ENCODE measurements at places on chromosomes 2 and 18.

GRCh38 chr2:165016772-165017411, 61.6 kb upstream of the SLC38A11 start:
- no peak for DNase-seq

- DNase-seq: no peak
These were observed 933.6 kb upstream of the SLC39A10 start for GRCh38 chr2:194723446-194723845.

DNA sequence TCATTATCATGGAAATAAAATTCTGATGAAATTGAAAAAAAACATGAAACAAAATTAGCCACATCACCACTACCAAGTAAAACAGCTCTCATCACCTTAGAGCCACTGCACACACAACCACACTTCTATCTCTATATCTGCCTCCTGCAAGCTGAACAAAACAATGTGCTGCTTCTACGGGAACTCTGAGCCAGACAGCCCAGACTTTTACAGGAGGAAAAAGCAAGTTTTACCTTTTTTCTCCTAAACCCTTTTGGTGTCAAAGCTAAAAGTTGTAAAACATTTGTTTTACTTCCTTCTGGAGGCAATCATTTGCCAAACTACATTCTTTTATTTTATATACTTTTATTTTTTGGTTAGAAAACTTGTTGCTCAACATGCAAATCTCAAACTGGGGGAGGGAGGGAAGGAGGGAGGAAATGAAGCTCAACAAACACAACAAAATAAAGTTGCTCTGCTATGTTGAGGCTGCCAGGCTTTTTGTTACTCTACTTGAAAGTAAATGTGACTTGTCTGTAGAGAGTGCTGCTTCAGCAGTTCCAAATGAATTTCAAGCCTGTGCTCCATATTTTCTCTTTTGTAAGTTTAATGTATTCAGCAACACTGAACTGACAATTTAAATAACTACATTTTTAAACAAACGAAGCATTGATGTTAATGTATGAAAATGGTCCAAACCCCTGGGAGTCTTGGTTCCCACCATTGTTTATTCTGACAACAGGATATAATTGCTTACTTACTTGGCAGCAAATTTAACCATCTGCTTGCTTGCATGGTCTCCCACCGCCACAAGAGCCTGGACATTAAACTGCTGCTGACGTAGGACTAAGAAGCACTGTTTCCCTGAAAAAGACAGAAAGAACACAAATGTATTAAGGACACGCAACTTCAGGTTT, 24.5 kb downstream of the DARS1 start:
- DNase-seq: no peak

- DNase-seq: peak; percentile 55
These were observed 81.1 kb downstream of the RTP5 start for GRCh38 chr2:241950413-241951315.

GRCh38 chr2:196551014-196551413, 88.5 kb upstream of the CCDC150 start:
- DNase-seq: no peak

- DNase-seq: no peak
These were observed 31.1 kb upstream of the INHBB start for GRCh38 chr2:120314690-120315366.

DNA sequence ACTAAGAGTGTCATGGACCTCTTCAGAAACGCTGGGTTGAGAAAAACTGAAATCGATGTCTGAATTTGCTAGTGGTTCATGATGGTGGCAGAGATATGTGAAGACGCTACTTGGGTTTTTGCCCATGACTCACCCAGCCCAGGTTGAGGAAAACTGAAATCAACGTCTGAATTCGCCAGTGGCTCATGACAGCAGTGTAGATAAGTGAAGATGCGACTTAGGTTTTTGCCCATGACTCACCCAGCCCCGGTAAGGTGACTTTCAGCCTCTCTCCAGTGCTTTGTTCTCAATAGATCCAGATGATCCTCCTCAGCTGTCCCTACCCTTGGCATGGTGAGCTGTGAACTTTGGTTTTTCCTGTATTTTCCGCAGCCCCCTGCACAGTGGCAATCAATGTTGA, 105.3 kb upstream of the SIX3 start:
- no peak for DNase-seq

- DNase-seq: peak; percentile 85
These were observed 1.2 kb upstream of the CABLES1 start for GRCh38 chr18:23133860-23134779.

DNA sequence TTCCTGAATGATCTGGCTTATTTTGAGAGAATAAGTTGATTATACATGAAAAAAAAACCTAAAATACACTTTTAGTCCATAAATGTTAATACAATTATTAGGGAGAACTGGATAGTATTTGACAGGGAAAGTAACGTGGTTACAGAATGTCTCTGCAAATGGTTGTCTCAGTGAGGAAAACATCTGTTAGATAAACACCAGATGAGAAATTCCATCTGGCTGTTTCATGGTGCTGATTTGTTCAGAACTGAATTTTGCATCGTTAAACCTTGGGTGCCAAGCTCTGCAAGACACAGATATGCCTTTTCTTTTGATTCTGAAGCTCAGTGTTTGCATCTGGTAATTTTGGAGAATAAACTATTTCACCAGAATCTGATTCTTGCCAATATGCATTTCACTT, 90.4 kb downstream of the SCN3A start:
- no peak for DNase-seq

GRCh38 chr2:144523596-144524117, 3.7 kb upstream of the ZEB2 start:
- DNase-seq: no peak

- no peak for DNase-seq
These were observed 106.1 kb downstream of the ETAA1 start for GRCh38 chr2:67503066-67503795.

DNA sequence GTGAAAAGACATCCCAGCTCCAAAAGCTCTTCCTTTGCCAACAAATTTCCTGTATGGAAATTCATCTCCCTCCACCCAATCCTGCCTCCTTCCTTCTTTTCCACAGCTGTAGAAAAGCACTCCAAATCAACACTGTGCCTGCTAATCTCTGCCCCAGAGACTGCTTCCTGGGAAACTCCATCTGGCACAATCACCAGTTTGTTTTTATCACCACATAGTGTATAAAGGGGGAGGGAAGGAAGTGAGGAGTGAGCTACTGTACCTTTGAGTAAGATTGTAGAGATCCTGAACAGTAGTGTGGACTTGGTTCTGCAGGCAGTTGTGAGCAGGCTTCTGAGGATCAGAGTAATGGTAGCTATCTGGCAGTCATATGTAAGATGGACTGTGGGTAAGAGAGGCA, 14.7 kb upstream of the FAM237A start:
- DNase-seq: no peak

DNA sequence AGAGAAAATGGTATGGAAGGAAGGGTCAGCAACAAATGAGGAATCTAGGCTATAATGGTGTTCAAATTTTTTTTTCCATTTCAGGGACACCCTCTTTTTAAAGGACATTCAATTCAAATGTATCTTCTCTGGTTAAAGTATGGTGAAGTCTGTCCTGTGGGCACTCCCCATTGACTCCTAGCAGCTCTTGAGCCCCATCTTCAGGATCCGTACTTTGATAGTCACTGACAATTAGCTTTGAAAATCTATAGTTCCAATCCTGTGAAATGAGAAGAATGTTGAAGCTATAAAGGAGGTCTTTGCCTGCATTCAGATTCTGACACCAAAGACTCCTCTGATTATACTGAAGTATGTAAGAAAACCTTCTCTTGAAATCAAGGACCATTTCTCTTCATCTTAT, 43.3 kb downstream of the KCNH7 start:
- DNase-seq: no peak

All from DMS153 (cell line).